Epithelial cell of prostate (primary cell): ENCODE measurements at places on chromosomes 3 and 15.

DNA sequence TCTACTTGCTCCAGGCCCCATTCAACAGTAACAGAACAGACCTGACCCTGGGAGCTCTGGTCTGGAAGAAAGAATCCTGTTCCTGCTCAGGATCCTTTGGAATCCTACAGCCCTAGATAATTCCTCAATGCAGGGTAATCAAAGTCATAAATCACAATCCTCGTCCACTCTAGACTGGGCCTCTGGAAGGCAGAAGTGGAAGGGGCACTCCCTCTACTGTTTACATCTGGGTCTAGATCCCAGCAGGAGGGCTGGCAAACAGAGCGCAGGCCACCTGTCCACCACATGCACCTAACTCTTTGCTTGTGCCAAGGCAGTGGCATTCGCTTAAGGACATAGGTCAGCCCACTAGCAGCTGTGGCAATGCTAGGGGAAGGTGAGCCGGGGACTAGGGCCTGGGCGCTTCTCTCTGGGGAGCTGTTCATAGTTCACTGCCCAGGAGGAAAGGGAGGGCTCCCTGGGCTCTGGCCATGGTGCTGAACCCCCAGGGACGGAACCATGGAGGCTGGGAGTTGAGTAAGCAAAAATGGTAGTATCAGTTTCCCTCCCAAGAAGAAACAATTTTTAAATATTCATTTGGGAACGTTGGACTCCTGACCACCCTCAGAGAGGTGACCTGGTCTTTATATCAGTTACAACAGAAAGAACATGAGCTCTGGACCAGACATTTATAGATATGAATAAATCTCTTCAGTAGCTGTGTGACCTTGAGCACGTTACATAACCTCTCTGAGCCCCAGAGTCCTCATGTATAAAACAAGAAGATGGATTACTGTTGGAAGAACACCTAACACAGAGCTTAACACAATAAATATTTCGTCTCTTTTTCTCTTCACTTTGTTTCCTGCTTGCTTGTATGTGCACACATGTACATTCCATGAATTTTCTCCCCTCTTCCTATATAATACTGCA is 90.2 kb downstream of the NTRK3 start:
- DNase-seq = no peak

GRCh38 chr15:31605467-31605931 is 278.9 kb downstream of the KLF13 start:
- no peak for DNase-seq

DNA sequence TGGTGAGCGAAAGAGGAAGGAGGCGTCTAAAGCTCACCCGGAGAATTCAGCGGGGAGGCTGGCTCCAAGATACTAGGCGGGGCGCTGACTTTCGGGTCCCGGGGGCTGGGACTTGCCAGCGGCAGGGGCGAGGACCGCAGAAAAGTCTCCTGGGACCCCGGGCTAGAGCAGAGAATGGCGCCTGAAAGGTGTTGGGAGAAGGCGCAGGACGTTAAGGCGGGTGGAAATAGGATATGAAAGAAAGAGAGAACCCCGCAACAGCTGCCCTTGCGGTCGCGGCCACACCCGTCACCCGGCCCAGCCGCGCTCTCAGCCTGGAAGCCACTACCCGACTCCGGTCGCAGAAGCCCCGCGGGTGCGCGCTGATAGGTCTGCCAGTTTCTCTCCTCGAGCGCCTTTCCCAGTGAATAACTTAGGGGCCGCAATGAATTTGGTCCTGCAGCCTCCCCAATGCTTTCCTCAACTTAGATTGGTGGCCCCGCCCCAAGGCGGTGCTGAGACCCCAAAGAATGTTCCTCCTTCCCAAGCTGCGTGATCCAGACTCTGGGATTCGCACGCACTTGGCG is 604 bp downstream of the LTK start:
- no peak for DNase-seq

DNA sequence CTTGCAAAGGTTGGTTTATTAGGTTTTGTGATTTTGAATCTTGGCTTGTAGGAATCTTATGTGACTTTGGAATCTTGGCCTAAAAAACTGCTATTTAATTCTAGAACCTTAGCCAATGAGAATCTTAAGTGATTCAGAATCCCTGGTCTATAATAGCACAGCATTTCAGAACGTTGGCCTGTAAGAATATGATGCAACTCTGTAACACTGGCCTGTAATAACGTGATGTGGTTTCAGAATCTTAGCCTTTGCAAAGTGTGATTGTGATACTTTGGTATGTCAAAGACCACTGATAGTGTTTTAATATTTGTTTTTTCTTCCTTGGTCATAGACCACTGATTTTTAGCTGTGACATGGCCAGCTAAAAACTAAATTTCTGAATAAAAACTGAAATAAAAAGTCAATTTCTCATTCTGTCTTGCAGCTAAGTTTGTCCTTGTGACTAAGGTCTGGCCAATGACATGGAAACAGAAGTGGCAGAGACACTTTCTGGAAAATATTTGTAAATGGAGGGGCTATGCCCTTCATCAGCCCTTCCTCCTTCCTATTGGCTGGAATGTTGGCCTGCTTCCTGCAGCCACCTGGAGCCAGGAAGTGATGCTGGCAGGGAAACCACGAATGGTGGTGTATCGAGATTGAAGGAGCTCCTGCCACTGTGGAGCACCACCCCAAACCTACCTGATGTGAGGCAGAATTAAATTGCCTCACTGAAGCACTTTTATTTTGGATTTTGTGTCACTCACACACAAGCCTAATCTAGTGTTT is 42.3 kb upstream of the CORO2B start:
- DNase-seq = no peak

- no peak for DNase-seq
Observed at GRCh38 chr3:129304146-129304961, 25.7 kb downstream of the HMCES start.

DNA sequence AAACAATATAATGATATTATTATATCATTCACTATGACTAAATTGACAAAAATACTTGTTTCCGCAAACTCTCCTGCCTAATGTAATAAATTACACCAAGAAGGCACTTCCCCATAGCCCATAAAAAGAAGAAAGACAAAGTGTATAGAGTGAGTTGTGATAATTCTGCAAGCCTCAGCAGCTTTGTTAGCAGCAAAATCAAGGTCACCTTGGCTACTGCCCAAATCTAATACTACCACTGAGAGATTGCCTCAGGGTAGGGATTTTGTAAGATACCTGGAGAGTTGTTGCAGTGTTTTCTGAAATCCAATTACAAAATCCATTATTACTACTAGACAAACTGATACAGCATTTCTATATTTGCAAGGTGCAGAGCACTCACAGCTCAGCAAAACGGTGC is 503.5 kb downstream of the FGF12 start:
- no peak for DNase-seq

DNA sequence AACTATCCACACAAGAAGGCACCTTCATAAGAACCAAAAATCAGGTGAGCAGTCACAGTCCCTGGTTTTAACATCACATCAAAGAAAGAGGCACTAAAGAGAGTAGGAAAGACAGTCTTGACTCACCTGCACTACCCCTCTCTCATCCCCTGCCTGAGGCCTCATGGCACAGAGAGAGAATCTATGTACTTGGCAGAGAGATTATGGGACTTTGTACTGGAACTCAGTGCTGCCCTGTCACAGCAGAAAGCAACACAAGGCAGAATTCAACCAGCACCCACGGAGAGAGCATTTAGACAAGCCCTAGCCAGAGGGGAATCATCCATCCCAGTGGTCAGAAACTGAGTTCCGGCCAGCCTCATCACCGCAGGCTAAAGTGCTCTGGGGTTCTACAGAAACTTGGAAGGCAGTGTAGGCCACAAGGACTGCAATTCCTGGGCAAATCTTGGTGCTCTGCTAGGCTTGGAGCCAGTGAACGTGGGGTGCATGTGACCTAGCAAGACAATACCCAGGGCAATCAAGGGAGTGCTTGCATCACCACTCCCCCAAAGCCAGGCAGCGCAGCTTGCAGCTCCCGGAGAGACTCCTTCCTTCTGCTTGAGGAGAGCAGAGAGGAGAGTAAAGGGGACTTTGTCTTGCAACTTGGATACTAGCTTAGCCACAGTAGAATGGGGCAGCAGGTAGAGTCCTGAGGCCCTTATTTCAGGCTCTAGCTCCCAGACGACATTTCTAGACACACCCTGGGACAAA is 8.5 kb upstream of the RUVBL1 start:
- no peak for DNase-seq

GRCh38 chr15:56222302-56222701 is 21.4 kb downstream of the RFX7 start:
- no peak for DNase-seq

DNA sequence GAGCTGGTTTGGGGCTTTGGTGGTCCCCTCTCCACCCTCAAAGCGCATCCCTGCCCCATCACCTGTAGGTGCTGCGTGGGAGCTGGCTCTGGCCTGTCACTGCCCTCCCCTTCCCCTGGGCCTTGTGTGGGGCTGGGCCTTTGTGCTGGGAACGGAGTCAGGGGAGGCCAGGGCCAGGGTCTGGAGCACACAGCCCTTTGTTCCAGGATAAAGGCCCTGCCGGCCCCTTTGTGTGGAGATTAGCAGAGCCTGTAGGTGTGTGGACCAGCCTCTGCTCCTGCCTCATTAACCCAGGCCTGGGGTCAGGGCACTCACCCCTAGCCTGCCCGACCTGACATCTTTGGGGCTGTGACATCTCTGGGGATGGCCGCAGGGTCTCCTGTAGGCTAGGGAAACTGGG is 8.9 kb downstream of the EPHB3 start:
- DNase-seq = no peak

GRCh38 chr15:27324886-27325615 is 354.1 kb downstream of the GABRG3 start:
- DNase-seq = no peak

DNA sequence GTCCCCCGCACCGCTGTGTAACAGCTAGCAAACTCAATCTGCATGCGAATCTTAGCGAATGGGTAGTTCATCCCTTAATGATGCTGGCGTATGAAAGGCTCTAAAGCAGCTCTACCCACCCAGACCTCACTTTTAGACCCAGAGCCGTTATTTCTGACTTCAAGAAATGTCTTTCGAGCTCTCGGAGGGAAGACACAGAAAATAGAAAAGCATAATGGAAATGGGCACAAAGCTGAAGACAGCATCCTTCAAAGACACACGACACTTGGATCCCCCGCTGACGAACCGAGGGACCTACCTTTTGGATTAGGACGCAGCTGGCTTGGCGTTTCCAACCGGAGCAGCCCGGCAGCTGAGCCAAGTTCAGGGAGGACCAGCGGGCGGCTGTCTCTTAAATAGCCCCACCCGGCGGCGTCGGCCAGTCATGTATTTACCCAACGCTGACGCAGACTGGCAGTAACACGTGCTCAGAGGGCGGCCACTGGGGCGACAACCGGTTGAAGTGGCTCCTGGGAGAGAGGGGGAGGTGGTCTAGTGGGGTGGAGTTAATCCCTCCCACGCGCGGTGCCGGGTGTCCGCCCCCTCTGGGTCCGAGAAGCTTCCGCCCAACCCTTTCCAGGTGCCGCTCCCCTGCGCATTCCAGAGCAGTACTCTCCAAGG is 1.5 kb downstream of the CCK start:
- peak; percentile 27 for DNase-seq

DNA sequence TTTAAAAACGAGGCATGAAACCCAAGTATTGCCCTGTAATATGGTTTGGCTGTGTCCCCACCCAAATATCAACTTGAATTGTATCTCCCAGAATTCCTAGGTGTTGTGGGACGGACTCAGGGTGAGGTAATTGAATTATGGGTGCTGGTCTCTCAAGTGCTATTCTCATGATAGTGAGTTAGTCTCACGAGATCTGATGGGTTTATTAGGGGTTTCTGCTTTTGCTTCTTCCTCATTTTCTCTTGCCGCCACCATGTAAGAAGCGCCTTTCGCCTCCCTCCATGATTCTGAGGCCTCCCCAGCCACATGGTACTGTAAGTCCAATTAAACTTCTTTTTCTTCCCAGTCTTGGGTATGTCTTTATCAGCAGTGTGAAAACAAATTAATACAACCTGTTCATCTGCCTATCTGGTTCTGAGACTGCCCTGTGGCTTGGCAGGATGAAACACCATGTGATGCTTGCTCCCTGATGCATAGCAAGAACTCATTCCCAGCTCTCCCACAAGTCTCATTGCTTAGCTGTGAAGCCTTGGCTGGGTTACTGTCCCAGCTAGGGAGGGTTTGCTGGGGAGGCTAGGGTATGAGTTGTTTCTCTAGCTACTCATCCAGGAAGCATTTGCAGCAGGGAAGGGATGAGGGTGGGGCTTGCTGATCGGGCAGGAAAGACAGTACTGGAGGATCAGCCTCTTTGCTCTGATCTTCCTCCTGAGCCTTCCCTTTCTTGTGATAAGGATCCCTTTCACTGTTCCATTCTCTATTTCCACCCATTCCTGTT is 3.7 kb upstream of the SQOR start:
- peak; percentile 91 for DNase-seq

- no peak for DNase-seq
Observed at GRCh38 chr3:197847866-197848401, 56.9 kb downstream of the LRCH3 start.

DNA sequence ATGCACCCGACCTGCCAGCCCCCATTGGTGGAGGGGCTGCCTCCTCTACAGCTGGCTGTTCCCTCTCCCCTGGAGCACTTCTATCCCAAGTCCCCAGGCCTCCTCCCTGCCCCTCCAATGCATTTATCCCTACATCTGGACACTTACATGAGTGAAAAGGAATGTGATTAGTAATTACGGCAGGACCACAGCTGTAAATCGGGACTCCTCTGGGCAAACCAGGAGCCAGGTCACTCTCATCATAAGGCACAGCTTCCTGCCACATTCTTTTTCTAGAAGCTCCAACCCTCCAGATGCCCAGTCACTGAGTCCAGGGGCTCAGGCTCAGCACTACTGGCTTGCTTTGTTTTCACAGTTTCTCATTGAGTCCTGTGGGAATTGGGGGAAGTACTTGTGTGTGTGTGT is 54.3 kb downstream of the IL20RB start:
- DNase-seq = no peak

DNA sequence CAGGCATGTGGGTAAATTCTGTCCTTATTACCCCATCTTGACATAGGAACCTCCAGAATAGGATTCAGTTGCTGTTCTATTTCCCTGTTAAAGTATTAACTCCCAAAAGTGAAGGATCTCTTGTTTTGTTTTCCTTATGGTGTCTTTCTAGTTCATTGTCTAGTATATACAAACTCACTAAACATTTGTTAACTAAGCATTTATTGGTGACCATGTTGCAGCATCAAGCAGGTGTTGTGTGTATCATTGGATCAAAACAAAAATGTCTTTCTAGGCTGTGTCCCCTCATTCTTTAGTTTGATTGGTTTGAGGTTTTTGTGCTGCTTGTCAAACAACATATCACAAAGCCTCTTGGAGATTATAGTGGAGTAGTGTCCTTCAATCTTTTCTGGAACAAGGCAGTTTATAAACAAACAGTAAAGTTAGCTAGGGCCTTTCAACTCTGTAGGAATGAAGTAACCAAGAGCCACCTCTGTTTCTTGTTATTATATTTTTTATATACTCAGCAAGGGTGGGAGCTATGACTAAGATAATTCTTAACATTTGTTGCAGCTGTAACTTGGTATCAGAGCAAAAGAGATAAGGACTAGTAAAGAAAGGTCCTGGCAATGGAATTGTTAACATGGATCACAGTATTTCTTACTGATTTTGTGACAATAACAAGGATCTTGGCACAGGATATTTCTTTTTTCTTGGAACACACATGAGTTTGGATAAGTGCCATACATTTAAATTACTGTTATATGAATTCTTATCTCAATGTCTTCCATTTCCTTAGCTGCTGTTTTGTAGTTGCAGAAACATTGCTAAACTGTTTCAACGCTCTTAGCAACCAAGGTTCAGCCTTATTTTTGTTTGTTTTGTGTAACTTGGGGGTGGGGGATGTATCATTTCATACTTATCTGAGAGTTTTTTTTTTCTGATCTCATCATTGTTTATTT is 49.3 kb downstream of the TMOD3 start:
- no peak for DNase-seq
